ENCODE measurements at places on chromosomes 13 and 19. TPM values are rescaled to one million over a fixed set of nuclear protein-coding genes. Genes with fewer than 3 reads are reported as not detected.

The NLRP5 gene
- not detected for total RNA-seq

The SOHLH2 gene
- not detected for total RNA-seq

The ZIK1 gene
- total RNA-seq: 3.5 TPM

The SLC7A10 gene
- not detected for total RNA-seq

DNA sequence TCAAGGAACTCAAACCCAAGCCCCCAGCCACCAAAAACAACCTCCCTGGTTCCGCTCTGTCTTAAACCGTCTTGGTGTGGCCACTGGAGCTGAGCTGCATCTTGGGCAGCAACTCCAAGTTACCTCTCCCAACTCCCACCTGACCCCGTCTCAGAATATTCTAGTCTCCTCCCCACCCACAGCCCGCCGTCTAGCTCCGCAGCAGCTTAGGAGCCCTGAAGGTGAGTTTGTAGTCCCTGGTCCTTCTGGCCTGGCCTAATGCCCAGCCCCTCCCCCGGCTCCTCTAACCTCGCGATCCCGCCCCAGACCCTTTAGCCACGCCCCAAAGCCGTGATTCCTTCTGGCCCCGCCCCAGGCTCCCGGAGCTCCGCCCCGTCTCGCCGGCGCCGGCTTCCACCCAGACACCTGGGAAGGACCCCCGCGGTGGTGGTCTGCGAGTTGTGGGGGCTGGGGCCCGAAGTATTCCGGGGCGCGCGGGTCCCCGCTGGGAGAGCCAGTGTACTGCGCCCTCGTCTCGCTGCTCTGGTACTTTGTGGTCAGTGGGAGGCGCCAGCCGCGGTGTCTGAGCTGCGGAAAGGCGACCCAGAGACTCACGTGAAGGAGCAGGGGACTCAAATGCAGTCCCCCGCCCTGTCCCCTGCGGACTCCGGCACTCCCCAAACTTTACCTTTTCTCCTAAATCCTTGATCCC is 2.5 kb upstream of the LHB start:
- no peak for DNase-seq

- no peak for DNase-seq
These were observed 155.0 kb upstream of the TSHZ3 start for GRCh38 chr19:31504221-31504620.

- no peak for DNase-seq
These were observed 114.9 kb upstream of the SOX1 start for GRCh38 chr13:111952032-111952431.

- DNase-seq: no peak
These were observed 227.4 kb downstream of the TEX29 start for GRCh38 chr13:111547726-111548273.

- no peak for DNase-seq
These were observed 25.9 kb downstream of the INTS6 start for GRCh38 chr13:51426982-51427381.

DNA sequence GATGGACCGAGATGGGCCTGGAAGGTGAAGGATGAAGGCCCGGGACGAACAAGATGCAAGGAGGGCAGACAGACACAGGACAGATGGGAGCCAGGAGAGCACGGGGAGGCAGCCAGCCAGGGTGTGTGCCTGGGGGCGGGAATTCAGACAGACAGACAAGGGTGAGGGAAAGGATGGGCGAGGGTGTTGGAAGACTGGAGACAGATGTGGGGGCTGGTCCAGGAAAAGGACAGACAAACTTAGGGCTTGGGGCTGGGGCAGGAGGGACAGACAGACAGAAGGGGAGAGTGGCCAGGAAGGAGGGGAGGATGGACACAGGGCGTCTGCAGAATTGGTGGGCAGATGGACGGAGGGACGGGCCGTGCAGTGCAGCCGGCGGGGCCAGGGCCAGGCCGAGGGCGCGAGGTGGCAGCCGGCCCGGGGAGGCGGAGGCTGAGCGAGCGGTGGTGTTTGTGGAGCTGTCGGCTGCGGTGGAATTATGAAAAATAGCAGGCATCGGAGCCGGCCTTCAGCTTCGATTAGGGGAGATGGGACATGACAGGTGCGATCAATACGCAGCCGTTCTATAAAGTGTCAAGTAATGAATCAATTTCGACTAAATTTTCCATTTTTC is 4.6 kb upstream of the ERFL start:
- no peak for DNase-seq

All from GM12878 (cell line).